ENCODE measurements at places on chromosomes 5 and 9. TPM values are rescaled to one million over a fixed set of nuclear protein-coding genes. Genes with fewer than 3 reads are reported as not detected.

The FOXI1 gene
- not detected for total RNA-seq

The FSTL4 gene
- total RNA-seq, result not detected

The SETD9 gene
- 12.2 TPM for total RNA-seq

The STK32A gene
- total RNA-seq, result 0.25 TPM

The GRM6 gene
- total RNA-seq, result not detected

The ADAMTS13 gene
- 7.3 TPM for total RNA-seq

The HMGXB3 gene
- 58.6 TPM for total RNA-seq

The BTNL3 gene
- total RNA-seq, result not detected

DNA sequence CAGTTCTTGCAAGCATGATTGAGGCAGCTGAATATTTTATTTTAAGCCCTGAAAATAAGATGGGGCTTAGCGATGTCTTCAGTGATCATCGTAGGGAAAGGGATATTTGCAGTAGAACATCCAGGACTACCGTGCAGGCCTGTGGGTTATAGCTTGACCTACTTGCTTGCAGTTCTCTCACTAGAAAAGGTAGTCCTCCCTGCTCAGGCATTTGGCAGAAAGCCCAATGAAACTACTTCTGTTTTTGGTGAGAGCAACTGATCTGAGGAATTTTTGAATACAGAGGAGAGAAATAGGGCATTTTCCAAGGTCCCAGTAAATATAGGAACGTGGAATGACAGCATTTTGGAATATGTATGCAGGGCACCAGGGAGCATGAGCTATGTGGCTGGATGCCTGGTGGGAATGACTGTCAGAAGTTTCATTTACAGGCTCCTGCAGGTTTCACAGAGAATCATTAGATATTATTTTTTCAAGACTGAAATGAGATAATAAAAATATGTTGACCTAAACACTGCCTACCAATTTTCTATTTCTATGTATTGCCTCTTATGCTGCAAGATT lies 417.9 kb upstream of the ACTBL2 start:
- H3K36me3 ChIP-seq, result no peaks in the 10 kb centered on the region

- peaks cover 2% of the 10 kb centered on the region for H3K36me3 ChIP-seq
- H3K4me3 ChIP-seq, result peak overlapping the region; percentile 7
Observed at GRCh38 chr5:72156946-72157624, 49.8 kb downstream of the MAP1B start.

GRCh38 chr5:38382898-38383297 lies 124.5 kb downstream of the EGFLAM start:
- no peak overlapping the region for H3K4me3 ChIP-seq
- H3K27ac ChIP-seq, result no peak overlapping the region
- no peaks in the 10 kb centered on the region for H3K36me3 ChIP-seq
- peak; percentile 39 for DNase-seq

GRCh38 chr5:115816226-115817081 lies at the start of gene CDO1:
CDO1 (minus strand) TSS chr5:115816659; CDS start chr5:115816397, 262 bp downstream.
- H3K36me3 ChIP-seq, result no peaks in the 10 kb centered on the region
- peak within 1 kb of the TSS; percentile 83 for H3K4me3 ChIP-seq
- DNase-seq, result peak; percentile 71
- H3K27ac ChIP-seq, result peak within 1 kb of the TSS; percentile 55
- peaks cover 10% of the 10 kb centered on the region for H3K4me1 ChIP-seq

- no peak for DNase-seq
- H3K27ac ChIP-seq, result no peak overlapping the region
- H3K36me3 ChIP-seq, result no peaks in the 10 kb centered on the region
- H3K4me1 ChIP-seq, result no peaks in the 10 kb centered on the region
- H3K4me3 ChIP-seq, result no peak overlapping the region
Observed at GRCh38 chr5:162842727-162843126, 594.7 kb upstream of the CCNG1 start.

GRCh38 chr9:83749706-83750105 lies 41.9 kb upstream of the UBQLN1 start:
- DNase-seq, result no peak
- H3K27ac ChIP-seq, result no peak overlapping the region
- no peak overlapping the region for H3K4me3 ChIP-seq
- H3K4me1 ChIP-seq, result no peaks in the 10 kb centered on the region

DNA sequence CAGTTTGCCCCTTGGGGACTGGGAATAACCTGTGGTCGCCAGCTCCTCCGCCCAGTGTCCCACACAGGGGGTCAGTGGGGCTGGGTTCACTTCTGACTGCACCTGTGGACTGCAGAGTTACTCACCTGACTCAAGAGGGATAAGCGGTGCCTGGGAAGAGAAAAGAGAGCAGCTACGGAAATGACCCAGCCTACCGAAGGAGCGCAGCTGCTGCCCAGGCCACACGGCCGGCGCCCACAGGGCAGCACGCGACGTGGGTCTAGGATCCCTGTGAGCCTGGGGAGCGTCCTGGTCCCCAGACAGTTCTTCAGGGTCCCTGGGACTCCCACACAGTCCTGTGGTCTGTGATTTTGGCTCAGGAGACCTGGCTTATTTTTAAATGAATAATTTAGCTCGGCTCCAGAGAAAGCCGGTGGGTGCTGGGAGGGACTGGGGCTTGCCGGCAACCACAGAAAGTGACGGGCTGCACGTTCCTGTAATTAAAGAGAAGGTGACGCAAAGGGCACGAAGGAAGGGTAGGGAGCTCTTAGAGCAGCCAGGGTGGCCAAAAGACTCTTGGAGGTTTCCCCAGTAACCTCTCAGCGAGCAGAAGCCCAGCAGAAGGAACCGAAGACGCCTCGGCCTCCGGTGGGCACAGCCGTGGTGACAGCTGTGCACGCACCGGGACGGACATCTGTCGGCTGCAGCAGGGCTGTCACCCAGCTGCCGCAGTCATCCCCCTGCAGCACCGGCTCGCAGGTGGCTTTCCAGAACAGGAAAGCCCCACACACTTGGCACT lies 97.5 kb upstream of the FCN2 start:
- no peak for DNase-seq
- no peak overlapping the region for H3K4me3 ChIP-seq
- H3K27ac ChIP-seq, result no peak overlapping the region
- H3K27me3 ChIP-seq, result no peaks in the 10 kb centered on the region

- peak; percentile 10 for DNase-seq
- no peaks in the 10 kb centered on the region for H3K4me1 ChIP-seq
- H3K27me3 ChIP-seq, result no peaks in the 10 kb centered on the region
- H3K36me3 ChIP-seq, result peaks cover 11% of the 10 kb centered on the region
Observed at GRCh38 chr9:13213337-13213736, 66.2 kb downstream of the MPDZ start.

DNA sequence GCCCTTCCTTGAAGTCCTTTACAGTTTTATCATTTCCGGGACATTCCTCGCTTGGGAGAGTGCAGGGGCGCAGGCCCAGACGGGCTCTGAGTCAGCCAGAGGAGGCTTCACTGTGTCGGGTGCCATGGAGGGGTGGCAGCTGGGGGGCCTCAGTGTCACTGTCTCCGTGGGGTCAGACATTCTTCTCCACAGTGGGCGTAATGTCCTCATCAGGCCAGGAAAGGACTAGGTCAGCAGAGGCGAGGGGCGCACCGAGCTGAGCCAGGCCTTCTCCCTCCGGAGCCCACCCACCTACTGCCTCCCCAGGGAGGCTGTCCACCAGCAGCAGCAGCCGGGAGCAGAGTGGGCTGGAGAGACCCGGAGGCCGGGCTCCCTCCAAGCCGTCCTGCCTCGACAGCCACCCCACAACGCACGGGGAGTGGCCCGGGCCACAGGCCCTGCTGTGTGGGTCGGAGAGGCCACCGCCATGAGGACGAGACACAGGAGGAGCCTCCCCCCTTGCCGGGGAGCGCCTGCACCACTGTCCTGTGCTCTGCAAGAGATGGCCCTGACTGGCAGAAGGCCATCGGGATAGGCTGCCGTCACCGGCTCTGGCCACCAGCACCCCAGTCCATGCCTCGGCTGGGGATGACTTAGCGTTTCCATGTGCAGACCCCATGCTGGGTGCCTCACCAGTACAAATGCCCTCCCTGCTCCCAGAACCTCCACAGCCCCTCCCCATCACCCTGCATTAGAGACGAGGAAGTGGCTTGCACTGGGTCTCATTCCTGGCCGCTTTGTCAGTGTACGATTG lies 26.5 kb downstream of the SARDH start:
- peak overlapping the region; percentile 94 for H3K27ac ChIP-seq
- no peak overlapping the region for H3K4me3 ChIP-seq
- no peaks in the 10 kb centered on the region for H3K36me3 ChIP-seq
- DNase-seq, result peak; percentile 76
- H3K4me1 ChIP-seq, result peaks cover 57% of the 10 kb centered on the region

DNA sequence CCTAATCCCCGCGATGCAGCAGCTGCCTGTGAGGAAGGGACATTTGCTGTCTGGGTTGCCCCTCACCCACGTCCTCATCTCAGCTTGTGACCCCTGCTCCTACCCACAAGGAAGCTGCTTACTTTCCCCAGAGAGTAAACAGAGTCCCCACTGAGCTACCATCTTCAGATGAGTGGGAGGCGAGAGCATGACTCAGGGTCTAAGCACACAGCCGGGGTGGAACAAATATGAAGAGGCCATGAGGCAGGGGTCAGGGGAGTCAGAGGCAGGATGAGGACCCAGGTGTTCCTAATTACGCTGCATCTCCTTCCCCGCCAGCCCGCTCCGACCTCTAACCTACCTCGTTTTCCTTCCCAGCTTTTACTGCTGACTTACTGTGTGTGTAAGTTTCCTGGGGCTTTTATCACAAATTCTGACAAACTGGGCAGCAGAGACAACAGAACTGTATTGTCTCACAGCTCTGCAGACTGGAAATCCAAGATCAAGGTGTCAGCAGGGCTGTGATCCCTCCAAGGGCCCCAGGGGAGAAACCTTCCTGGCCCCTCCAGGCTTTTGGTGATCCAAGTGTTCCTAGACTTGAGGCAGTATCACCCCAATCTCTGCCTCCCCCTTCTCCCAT lies 94.0 kb upstream of the DNAH5 start:
- peak; percentile 89 for DNase-seq
- H3K4me3 ChIP-seq, result no peak overlapping the region
- no peaks in the 10 kb centered on the region for H3K27me3 ChIP-seq
- H3K4me1 ChIP-seq, result peaks cover 58% of the 10 kb centered on the region

GRCh38 chr5:78633700-78634099 lies 14.9 kb downstream of the LHFPL2 start:
- H3K4me1 ChIP-seq, result peaks cover 17% of the 10 kb centered on the region
- peaks cover 14% of the 10 kb centered on the region for H3K36me3 ChIP-seq
- DNase-seq, result peak; percentile 76
- H3K4me3 ChIP-seq, result no peak overlapping the region

DNA sequence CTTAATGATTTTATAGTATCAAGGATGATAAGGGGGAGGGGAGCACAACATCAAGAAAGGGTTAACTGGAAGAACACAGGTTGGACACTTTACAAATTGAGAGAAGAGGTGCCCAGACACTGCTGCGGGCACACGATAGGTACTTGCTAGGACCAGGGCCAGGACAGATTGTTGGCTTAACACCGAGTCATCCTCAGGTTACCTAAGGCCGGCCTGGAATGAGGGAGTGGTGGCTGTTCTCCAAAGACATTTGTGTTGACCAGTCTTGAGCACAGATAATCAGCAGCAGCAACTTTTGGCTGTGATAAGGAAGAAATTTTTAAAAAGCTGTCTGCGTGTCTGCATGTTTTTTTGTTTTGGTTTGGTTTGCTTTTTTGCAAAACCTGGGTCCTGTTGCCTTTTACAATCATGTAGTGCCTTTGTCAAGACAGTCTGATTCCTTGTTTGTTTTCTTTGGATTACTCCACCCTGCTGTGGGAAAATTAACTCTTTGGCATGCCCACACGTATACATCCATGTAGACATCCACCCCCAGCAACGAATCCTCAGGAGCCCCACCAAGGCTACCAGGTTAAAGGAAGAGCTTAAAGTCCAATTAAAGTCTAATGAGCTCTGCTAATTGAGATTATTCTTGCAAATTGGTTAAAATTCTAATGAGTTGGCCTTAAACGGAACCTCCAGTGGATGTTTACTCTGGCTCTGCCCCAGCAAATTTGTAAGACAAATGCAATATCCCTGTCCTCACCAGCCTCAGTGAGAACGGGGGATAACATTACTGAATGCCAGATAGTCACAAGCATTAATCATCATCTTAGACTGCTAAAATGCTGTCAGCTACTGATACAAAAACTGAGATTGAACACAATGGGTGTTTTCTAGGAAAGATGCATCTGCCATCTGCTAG lies 382.3 kb downstream of the ACTL7B start:
- no peaks in the 10 kb centered on the region for H3K36me3 ChIP-seq
- peak overlapping the region; percentile 35 for H3K27ac ChIP-seq
- peaks cover 53% of the 10 kb centered on the region for H3K4me1 ChIP-seq

GRCh38 chr9:72149231-72149975 lies at the start of gene GDA:
GDA (plus strand) TSS chr9:72149440; CDS start chr9:72149560, 120 bp downstream.
- no peak within 1 kb of the TSS for H3K4me3 ChIP-seq
- H3K36me3 ChIP-seq, result no peaks in the 10 kb centered on the region
- no peaks in the 10 kb centered on the region for H3K4me1 ChIP-seq
- no peak for DNase-seq
- H3K27ac ChIP-seq, result no peak within 1 kb of the TSS

DNA sequence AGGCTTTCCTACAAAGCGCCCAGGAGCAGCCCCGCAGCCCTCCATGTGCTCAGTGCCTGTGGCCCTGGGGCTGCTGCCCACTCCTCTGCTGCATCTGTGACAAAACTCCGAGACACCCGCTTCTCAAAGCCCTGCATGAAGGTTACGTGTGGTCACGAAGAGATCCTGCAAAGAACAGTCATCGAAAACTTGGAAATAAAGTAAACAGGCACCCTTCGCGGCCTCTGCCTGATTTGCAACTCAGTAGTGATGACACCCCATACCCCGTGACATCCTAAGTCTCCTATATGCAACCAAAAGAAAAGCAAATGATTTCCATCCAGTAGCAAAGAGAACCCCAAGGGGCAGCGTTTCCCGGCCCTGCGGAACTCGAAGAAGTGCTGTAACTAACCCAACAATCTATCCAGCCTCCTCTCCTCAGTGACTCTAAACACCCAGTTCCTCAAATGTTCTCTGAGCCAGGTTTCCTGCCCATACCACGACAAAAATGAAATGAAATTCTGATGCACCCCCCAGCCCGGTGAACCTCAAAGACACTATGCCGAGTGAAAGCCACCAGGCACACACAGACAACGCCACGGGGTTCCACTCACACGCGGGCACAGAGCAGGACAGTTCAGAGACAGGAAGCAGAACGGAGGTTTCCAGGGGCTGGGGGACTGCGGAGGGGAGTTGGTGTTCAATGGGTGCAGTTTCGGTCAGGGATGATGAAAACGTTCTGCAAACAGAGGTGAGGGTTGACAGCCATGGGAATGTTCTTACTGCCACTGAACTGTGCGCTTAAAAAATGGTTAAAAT lies 19.0 kb downstream of the NACC2 start:
- H3K27ac ChIP-seq, result no peak overlapping the region
- H3K27me3 ChIP-seq, result no peaks in the 10 kb centered on the region
- H3K4me3 ChIP-seq, result no peak overlapping the region
- no peak for DNase-seq
- peaks cover 2% of the 10 kb centered on the region for H3K4me1 ChIP-seq

DNA sequence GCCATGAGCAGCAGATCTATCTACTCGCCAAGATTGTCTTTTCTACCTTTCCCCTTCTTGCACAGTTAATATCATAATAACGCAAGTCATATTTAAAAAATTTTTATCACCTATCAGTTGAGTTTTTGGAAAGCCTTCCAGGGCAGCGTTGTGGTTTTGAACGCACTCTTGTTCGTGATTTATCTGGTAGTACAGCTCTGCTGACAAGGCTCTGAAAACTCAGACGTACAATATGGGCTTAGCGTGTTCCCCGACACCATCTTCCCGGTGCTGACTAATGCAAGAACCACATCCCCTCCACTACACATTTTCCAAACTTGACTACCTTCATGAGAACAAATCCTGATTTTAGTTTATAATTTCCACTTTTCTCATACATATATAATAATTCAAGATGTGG lies 1.6 kb upstream of the NFIL3 start:
- no peaks in the 10 kb centered on the region for H3K36me3 ChIP-seq
- no peaks in the 10 kb centered on the region for H3K27me3 ChIP-seq
- peak overlapping the region; percentile 73 for H3K4me3 ChIP-seq
- no peak for DNase-seq
- no peak overlapping the region for H3K27ac ChIP-seq

Data from astrocyte (in vitro differentiated cells and primary cell).